ENCODE measurements at places on chromosomes 7 and 10.

- DNase-seq, result no peak
Observed at GRCh38 chr10:107433605-107434004, 269.1 kb upstream of the SORCS1 start.

GRCh38 chr10:63760708-63761047 lies 239.5 kb downstream of the REEP3 start:
- no peak for DNase-seq

DNA sequence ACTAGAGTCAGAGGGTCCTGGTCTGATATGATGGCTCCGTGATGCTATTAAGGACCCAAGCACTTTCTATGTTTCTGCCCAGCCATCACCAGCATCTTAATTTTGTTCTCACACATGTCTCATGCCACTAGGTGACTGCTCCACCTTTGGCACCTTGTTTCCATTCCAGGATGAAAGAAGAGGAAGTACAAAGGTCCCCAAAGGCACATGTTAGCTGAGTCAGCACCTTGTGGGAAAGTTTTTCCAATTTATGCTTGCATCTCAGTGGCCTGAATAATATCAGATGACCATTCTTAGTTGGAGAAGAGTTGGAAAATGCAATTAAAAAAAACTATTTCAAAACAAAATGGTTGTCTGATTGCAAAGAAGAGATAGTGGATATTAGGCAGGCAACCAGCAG lies 341.0 kb upstream of the NPSR1 start:
- DNase-seq, result no peak

DNA sequence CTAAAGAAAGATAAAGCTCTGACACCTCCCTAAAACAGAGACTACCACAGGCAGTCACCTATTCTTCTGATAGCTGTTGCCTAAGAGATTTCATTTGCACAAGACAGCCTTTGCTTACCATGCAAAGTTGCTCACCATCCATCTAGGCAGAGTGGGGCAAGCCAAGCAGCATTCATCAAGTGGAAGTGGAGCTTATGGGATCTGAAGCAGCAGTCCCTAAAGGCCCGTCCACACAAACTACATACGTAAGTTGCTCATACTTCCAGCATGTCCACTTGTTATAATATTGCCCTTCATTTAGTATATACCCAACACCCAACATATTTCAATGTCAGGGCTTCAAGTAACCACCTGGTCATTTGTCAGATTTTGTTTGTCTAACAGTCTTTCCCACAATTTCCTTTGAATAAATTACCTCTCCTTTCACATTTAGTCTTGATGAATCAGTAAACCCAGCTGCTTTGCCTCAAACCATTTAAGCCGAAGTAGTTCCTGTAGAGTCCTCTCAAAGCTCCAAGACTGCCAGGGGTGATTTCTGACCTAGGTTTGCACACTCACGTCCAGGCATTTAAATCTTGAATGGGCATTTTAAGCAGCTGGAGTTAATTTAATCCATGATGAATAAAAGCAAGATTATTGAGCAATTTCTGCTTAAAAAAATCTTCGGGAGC lies 67.9 kb downstream of the ATAD1 start:
- no peak for DNase-seq

DNA sequence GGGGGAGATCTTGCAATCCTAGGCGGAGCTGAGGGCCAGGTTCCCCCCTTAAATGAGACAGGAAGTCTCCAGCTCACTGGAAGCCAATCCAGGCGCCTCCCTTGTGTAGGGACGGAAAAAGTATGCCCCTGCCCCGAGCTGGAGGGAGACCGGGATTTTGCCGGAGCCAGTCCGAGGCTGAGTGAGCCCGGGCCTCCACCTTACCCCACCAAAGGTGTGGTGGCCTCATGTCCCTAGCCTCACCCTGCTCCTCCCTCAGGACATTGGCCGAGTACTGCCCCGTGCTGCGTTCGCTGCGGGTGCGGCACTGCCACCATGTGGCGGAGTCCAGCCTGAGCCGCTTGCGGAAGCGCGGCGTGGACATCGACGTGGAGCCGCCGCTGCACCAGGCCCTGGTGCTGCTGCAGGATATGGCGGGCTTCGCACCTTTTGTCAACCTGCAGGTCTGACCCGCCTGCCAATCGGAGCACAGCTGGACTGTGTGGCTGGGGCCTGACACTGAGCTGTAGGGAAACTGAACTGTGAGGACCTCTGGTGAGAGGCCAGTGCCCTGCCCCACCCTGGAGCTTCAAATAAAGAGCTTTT lies 2.0 kb downstream of the FBXL15 start:
- DNase-seq, result no peak

DNA sequence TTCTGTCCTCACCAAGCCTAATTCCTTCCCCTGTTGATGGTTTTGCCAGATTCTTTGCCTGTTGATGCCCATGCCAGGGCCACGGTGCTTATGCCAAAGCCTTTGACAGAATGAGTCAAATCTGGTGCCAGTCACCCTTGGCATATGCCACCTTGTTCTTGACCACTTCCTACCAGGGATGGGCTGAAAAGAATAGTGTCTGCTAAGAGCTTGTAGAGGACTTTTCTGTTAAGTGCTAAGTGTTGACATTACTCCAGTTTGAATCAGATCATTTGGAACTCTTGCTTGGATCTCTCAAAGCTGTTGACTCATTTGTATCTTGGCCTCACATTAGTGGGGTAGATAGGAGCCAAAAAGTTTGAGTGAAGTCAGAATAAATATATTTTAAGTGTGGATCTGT lies 661.2 kb downstream of the AUTS2 start:
- no peak for DNase-seq

GRCh38 chr10:78688230-78688900 lies 380.4 kb upstream of the ZMIZ1 start:
- DNase-seq, result no peak

- no peak for DNase-seq
Observed at GRCh38 chr10:86110156-86110786, 256.3 kb downstream of the GRID1 start.

GRCh38 chr7:1320616-1321240 lies 88.1 kb downstream of the UNCX start:
- no peak for DNase-seq

- DNase-seq, result no peak
Observed at GRCh38 chr10:133225707-133226191, 4.3 kb upstream of the UTF1 start.

- no peak for DNase-seq
Observed at GRCh38 chr10:124259139-124259825, 159.4 kb downstream of the OAT start.

GRCh38 chr7:120799147-120799546 lies 58.8 kb downstream of the TSPAN12 start:
- no peak for DNase-seq

GRCh38 chr10:15642095-15642494 lies 77.6 kb downstream of the ITGA8 start:
- no peak for DNase-seq

GRCh38 chr10:59872892-59873463 lies 33.4 kb downstream of the CCDC6 start:
- DNase-seq, result no peak

DNA sequence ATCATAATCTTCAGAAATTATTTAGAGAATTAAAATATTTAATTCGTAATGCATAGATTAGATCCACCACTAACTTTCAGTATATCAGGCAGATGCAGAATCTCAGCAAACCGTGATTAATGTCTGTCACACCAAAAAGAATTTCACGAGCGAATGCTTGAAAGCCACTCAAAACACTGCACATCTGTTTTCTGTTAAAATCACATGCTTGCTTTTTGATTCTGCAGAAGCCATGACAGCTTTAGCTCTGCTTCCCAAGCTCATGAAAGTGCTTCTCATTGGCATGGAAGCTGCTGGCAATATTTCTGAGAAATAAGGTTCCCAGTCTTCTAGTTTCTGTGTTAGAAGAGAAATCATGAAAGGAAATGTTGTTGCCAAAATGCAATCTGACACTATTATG lies 837.8 kb upstream of the LRRN3 start:
- DNase-seq, result no peak

GRCh38 chr10:28798964-28799363 lies 121.6 kb downstream of the BAMBI start:
- no peak for DNase-seq

DNA sequence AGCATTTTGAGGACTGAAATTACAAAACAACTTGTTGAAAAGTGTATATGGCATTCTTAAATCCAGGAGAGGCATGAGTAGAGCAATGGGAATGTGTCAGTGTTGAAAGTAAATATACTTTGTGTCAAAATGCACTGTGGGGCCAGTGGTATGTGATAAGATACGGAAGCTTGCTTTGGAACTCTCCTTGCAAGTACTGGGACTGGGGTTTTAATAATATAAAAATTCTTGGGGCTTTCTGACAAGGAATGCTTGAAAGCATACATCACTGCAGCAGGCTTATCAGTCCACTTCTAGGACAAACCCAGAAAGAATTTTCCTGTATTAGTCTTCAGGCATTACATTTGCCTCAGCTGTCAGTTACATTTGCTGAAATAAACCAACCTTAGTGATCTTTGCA lies 472.8 kb upstream of the FZD8 start:
- DNase-seq, result no peak

GRCh38 chr7:4726566-4726965 lies 44.5 kb downstream of the FOXK1 start:
- no peak for DNase-seq

- DNase-seq, result no peak
Observed at GRCh38 chr10:1372212-1372611, 316.0 kb downstream of the WDR37 start.
